ENCODE measurements at places on chromosomes 1 and 21.

DNA sequence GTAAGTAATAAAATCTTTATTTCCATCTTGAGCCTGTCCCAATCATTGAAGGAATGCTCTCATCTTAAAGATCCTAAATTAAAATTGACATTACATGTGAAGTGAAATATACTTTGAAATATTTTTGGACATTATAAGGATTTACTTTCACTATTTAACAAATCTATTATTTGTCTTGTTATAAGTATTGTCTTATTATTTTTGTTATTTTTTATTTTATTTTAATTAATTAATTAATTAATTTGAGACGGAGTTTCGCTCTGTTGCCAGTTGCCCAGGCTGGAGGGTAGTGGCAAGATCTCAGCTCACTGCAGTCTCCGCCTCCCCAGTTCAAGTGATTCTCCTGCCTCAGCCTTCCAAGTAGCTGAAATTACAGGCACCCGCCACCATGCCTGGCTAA, 343.2 kb downstream of the DPYD start:
- DNase-seq = no peak

GRCh38 chr1:226061841-226062557, 517 bp upstream of the H3-3A start:
- peak; percentile 92 for DNase-seq

- DNase-seq = peak; percentile 74
Measured at GRCh38 chr1:11731691-11732283, 4.1 kb upstream of the AGTRAP start.

DNA sequence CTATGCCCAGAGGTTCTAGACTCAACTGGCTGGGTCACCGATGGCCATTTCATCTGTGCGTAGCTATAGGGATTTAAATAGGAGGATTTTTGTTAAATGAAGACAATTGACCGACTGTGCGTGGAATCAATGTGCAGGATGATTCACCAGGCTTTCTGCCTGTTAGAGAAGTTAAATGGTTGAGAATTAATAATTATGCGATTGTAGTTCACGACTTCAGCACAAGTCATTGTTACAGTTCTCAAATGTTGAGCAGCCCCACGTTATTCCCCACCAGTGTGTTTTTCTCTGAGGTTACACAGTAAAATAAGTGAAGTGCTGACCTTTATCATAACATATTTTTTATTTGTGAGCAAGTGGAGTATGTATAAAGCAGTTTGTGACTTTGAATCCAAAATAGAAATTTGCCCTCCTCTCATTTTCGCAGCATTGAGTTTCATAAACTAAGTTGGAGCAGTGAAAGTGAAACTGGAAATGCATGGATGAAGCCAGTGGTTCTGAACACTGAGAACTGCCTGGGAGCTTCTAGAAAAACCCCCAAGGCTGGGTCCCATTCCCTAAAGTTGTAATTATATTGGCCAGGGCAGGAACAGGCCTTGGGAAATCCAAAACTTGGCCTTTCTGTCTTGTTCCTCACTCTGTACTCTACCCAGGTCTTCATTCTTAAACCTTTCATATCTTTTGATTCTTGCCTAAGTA, 102.6 kb downstream of the GALNT2 start:
- DNase-seq = no peak

- no peak for DNase-seq
Measured at GRCh38 chr1:209434631-209435217, 148.8 kb upstream of the CAMK1G start.

DNA sequence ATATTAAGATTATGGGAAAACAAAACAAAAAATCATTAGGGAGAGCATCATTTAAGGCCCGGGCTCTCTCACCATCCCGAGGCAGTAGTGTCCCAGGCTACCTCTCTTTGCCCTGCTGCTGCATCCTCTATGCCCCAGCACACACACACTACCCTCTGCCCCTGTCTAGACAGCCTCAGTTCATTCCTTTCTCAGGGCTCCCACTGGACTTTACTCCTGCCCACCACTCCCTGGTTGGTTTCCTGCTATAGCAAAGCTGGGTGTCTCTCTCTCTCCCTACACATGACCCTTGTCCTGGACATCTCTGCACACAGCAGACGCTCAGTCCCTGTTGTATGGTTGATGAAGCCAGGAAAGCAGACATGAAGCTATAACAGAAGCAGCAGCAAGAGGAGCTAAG, 30.7 kb downstream of the GNG12 start:
- DNase-seq = no peak

GRCh38 chr1:101178688-101179491, 57.9 kb upstream of the S1PR1 start:
- DNase-seq = no peak

DNA sequence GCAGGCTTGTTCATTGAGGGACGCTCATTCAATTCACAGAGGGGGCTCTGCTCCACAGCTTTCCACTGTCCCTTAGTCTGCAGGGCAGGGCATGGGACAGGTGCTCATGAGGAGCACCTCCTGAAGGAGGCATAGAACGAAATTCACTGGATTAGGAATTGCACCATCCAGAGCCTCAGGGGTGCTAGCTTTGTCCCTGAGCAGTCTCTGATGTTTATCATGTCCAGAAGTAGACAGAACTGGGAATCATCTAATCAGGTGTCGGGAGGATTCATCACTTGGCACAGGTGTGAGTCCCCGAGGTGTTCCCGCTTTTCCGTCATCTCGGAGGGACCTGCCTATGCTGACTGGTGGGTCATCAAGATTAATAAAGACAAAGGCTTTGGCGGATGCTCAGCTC, 321.4 kb downstream of the AJAP1 start:
- DNase-seq = no peak

GRCh38 chr1:231057410-231057809, 17.4 kb upstream of the FAM89A start:
- DNase-seq = no peak

- no peak for DNase-seq
Measured at GRCh38 chr21:17545007-17545406, 32.2 kb downstream of the CXADR start.

- DNase-seq = no peak
Measured at GRCh38 chr1:34918977-34919561, 10.4 kb downstream of the DLGAP3 start.

- no peak for DNase-seq
Measured at GRCh38 chr1:237387144-237387505, 345.1 kb downstream of the RYR2 start.

DNA sequence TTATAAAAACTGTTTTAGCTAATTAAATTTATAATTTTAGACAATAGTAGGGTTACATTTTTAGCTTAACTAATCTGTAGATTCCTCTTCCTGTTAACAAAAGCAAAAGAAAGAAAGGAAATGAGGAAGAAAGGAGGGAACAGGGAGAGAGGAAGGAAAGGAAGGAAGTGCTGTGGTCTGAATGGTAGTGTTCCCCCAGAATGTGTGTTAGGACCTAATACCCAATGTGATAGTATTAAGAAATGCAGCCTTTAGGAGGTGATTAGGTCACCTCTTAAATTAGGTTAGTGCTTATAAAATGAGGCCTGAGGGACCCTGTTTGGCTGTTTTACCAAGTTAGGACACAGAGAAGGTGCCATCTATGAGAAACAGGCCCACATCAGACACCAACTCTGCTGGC, 136.9 kb upstream of the SAMSN1 start:
- no peak for DNase-seq

- DNase-seq = no peak
Measured at GRCh38 chr1:116078699-116079223, 32.4 kb upstream of the MAB21L3 start.

GRCh38 chr1:39835935-39836594, 47.2 kb downstream of the TRIT1 start:
- no peak for DNase-seq

GRCh38 chr1:16938351-16939321, 16.9 kb downstream of the CROCC start:
- DNase-seq = no peak

GRCh38 chr1:82486468-82486867, 685.7 kb downstream of the ADGRL2 start:
- no peak for DNase-seq

DNA sequence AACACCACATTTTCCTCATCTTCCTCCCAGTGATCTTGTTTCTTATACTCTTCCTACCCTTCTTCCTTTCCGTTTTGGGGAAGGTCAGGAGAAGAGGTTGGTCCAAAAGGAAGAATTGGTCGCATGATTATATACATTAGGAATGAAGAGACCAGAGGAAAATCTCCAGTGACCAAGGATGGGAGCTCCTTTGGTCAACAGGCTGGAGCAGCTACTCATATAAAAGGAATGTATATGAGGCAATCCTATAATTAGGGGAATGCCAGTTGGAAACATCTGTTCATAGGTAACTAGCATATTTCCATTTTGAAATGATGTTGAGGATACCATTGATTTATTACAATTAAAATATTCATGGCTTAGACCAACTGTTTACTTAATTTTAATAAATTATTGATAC, 114.5 kb downstream of the LRRC40 start:
- no peak for DNase-seq

GRCh38 chr1:209398313-209398991, 185.1 kb upstream of the CAMK1G start:
- no peak for DNase-seq

DNA sequence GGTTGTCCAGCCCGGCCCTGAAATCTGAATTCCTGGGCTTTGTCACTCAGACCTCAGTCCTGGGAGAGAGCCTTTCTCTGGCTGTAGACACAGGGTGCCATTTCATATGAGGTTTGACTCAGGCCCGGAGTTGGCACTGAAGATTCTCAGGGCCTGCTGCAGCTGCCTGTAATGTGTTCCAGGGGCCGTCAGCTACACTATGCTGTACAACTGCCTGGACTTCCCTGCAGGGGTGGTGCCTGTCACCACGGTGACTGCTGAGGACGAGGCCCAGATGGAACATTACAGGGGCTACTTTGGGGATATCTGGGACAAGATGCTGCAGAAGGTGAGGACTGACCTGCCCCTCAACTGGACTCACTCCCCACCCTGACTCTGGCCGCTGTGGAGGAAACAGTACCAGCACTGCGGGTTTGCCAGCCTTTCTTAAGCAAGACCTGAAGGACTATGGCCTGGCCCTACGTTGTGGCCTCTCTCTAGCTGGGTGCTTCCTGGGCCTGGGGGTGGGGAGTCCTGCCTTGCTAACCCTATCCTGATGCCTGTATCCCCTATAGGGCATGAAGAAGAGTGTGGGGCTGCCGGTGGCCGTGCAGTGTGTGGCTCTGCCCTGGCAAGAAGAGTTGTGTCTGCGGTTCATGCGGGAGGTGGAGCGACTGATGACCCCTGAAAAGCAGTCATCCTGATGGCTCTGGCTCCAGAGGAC, 18.9 kb downstream of the FAAH start:
- DNase-seq = no peak

DNA sequence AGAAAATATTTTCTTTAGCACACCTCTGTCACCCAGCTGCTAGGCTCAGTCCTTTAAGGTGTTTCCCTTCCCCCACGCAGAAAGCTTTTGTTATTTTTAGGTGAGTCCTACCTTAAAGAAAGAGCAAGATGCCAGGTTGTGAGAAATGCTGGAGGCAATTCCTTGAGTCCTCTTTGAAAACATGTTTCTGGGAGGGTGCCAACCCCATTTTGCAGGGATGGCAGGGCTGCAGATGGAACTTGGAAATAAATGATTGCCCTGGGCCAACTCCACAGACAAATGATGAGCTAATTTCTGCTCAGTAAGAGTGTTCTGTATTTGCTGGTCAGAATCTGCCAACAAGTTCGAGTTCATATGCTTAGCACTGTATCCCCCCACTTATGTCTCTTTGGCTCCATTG, 119.2 kb upstream of the RAB3GAP2 start:
- no peak for DNase-seq

GRCh38 chr1:233144434-233144833, 151.1 kb downstream of the PCNX2 start:
- no peak for DNase-seq

Measured in hypothalamus (tissue), 51 donors.